ENCODE measurements at places on chromosomes 16 and 17.

GRCh38 chr17:50904518-50905459, 38.6 kb upstream of the TOB1 start:
- no peak for DNase-seq

DNA sequence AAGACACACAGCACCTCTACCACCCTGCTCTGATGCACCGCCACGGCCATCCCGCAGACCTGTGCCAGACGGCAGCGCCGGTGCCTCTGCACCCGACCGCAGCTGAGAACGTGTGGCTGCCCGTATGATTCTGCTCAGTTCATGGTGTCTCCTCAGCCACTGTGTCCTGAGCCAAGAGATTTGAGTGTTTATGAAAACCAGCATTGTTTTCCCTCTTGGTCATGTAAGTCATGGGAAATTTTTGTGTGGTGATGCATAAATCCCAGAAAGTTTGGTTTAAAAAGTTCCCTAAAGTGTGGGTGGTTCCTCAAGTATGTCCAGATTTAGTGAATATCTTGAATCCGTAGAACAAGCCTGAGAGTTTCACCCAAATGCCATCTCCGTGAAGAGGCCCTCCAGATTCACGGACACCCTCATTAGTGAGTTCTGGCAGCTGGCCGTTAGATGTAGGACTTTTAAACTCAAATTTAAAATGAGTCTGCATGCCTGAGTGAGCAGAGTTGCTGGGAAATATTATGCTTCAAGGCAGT, 57.6 kb downstream of the CDRT4 start:
- DNase-seq = no peak

GRCh38 chr16:2148714-2149629, 547 bp downstream of the RAB26 start:
- DNase-seq = no peak

GRCh38 chr16:8585857-8586256, 4.5 kb downstream of the TMEM114 start:
- DNase-seq = no peak

DNA sequence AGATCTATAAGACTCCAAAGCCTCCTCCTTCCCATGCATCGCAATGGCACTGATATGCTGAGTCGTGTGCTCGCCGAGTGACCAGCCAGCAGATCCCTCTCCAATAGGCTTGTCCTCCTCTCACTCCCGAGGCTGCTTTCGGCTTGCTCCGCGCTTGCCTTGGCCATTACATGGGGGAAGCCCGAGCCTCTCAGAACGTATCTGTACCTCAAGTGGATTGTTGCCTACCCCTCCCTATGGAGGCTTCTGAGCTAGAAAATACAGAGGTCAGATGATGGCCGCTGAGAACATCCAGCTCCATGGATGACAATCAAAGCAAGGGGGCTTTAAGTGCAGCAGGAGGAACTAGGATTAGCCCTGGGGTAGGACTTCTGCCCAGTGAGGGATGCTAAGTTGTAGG, 7.7 kb upstream of the NLRP1 start:
- no peak for DNase-seq

DNA sequence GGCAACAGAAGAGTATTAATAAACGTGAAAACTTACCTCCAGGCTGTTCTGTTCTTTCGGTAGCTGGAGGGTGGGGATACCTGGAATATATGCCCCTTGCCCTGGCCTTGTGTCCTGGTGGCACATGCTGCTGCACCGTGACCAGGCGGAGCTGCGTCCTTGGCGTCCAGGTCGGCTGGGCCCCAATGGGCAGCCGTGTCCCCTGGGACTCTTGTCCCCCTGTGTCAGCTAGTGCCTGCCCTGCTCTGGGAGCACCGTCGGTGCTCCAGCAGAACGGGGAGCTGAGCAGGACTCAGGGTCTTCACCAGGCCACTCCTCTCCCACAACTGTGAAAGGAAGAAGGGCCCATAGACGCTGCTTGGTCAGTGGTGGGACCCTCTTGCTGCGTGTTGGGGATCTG, 7.9 kb downstream of the ZNF213 start:
- DNase-seq = no peak

- no peak for DNase-seq
Measured at GRCh38 chr16:626787-627453, 3.9 kb upstream of the WFIKKN1 start.

DNA sequence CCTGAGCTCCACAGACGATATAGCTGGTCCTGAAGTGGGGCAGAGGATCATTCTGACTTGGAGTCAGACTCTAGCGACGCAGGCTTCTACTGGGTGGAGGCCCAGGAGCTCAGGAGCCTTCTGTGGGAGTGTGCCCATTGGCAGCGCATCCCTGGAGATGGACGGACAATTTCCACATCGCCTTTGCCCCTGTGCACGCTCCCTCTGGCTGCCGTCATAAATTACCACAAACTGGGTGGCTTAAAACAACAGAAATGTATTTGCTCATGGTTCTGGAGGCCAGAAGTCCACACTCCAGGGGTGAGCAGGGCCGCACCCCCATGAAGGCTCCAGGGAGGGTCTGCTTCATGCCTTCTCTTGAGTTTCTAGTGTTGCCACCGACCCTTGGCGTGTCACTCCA, 6.9 kb downstream of the CARD14 start:
- DNase-seq = no peak

GRCh38 chr17:2796164-2797125, at the start of gene RAP1GAP2:
RAP1GAP2 (plus strand) TSS chr17:2796438; CDS start chr17:2796528, 90 bp downstream.
- no peak for DNase-seq

GRCh38 chr17:58121925-58122324, 26.3 kb upstream of the OR4D1 start:
- no peak for DNase-seq

GRCh38 chr17:13646969-13647542, 45.3 kb upstream of the HS3ST3A1 start:
- DNase-seq = no peak

GRCh38 chr16:53631236-53632025, 72.2 kb downstream of the RPGRIP1L start:
- no peak for DNase-seq

- no peak for DNase-seq
Measured at GRCh38 chr16:14148016-14148415, 76.9 kb downstream of the MRTFB start.

- DNase-seq = no peak
Measured at GRCh38 chr16:57959804-57960203, 11.1 kb downstream of the CNGB1 start.

DNA sequence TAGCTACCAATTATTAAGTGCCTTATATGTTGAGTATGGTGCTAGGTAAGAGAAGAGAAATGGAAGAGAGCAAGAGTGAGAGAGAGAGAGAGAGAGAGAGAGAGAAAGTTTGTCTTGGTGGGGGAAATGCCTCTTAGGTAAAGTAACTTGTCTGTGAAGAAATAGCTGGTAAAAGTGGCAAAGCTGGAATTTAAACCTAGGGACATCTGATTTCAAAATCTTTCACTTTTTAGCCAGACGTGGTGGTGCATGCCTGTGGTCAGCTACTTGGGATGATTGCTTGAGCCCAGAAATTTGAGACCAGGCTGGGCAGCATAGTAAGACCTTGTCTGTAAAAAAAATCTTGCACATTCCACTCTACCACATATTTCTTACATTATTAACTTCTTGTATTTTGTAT, 23.0 kb upstream of the CDR2 start:
- DNase-seq = no peak

DNA sequence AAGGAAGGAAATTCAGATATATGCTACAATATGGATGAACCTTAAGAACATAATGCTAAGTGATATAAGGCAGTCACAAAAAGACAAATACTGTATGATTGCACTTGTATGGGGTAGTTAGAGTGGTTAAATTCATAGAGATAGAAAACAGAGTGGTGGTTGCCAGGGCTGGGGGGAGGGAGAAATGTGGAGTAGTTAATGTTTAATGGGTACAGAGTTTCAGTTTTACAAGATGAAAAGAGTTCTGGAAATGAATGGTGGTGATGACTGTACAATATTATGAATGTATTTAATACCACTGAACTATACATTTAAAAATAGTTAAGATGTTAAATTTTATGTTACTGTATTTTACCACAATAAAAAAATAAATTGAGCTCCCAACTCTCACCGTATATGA, 157.9 kb downstream of the TOX3 start:
- no peak for DNase-seq

All from left renal cortex interstitium (tissue), 4 donors.